ENCODE measurements at places on chromosomes 13 and 19.

DNA sequence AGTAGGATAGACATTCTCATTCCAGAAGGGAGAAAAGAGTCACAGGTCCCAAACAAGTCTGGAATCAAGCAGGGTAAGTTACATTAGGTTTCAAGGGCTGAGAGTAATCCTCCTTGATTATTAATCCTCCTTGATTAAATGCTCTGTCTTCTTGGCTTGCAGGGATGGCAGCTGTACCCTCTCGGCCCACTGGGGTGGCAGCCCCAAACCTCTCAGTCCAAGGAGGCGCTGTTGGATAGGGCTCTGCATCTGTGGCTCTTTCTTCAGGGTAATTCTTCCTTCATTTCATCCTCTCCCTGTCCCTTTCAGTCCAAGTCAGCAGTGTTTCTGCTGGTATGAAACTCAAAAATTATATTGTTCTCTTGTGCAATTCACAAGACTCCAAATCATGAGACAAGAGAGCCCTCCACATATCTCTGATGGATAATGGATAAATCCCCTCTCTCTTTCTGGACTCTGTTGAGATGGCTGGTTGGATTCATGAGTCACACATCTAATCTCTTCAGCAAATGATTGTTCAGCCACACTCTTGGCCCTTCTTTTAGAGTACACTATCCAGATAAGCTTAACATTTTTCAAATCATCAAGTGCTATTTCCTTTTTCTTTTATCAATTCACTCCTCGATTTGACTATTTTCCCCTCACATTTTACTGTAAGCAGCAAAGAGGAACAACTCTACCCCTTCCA, 323.7 kb upstream of the HTR2A start:
- no peak for DNase-seq

GRCh38 chr19:33163481-33163880, 30.6 kb upstream of the LRP3 start:
- no peak for DNase-seq

DNA sequence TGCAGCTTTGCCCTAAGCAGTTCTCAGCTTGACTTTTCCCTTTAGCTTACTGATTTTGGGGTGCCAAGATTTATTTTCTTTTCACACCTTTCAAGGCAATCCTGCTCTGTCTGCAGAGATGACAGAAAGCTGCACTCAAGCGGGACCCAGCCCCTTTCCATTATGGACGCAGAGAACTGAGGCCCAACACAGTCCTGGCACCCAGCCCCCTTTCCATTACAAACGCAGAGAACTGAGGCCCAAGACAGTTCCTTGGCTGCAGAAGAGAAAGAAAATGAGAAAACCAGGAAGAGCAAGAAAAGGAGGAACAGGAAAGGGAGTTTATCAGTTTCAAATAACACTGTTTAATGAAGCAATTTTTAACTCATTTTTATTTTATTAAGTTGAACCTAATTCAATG, 36.8 kb upstream of the ATP11A start:
- no peak for DNase-seq

GRCh38 chr19:8021374-8021773, 15.9 kb upstream of the ELAVL1 start:
- DNase-seq: no peak

DNA sequence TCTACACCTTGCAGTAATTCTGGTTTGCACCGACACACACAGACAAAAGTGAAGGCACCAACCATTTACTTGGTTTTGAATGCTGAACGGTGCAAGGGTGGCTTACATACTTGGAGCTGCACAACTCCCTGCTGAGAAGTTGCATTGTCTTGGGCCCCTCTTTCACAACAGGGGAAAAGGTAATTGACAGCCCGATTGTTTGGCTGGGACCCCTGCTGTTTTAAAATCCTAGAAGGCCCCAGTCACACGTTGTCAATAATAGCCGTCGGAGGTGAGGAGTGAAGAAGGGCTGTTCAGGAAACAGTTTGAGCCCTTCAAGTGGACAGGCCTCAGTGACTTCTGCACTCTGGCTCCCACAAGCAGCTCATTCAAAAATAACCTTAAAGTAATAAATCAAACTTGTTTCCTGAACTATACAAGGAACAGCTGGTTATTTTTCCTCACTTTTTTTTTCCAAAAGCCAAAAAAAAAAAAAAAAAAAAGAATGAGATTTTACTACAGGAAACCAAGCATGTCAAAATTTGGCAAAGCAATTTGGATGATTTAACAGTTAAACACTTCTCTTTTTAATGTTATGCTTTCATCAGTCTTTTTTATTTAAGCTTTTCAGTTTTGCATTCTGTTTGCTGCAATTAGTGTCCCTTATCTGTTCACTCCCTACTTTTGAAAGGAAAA, 19.0 kb upstream of the SPRY2 start:
- DNase-seq: no peak

- DNase-seq: no peak
Observed at GRCh38 chr19:38303517-38304351, at the start of gene C19orf33. Gene C19orf33, plus strand, starts transcription at chr19:38304251. Its CDS starts 11 bp downstream, at chr19:38304262.

GRCh38 chr19:2577722-2578335, 101.9 kb downstream of the GADD45B start:
- no peak for DNase-seq

GRCh38 chr19:1700733-1701663, 48.6 kb upstream of the TCF3 start:
- DNase-seq: no peak

DNA sequence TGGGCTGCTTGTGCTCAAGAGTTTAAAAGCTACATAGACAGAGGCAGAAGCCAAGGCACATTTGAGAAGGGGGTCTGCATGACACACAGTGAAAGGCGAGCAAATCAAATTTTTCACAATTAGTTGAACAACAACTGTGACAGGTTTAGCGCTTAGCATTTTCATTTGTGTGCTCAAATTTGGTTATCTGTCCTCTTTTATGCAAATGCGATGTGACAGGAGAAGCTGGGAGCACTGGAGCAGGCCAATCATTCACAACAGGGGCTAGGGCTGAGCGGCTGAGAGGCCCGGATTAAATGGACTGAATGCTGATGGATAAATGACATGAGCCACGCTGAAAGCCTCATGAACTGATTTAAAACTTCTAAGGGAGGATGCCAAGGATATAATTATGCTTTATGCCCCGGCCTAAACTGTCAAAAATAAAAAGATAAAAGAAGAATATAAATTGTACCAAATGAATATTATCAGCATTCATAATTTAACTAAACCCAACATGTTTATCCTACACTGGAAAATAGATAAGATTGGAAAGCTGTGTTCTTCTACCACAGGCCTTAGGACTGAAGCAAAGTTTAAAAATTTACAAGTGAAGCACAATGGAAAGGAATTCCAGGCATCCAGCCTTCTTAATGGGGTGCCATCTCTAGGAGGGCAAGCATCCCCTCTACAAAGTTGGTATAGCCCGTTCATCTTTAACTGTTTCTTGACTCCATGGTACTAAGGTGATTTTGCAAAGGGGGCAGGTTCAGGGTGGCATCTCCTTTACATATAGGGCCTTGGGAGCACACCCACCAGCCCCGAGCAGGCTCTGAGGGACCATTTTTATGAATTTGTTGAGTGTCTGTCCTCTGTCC, 117.9 kb downstream of the RBM26 start:
- DNase-seq: no peak

DNA sequence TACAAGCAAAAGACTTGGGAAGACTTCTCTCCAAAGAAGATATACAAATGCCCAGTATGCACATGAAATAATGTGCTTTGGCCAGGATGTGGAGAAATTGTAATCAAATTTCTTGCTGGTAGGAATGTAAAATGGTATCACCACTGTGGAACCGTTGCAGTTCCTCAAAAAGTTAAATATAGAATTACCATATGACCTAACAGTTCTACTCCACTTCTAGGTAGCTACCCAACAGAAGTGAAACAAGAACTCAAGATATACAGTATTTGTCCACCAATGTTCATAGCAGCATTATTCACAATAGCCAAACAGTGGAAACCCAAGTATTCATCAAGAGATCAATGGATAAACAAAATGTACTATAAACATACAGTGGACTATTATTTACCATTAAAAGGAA, 95.0 kb upstream of the KLF5 start:
- no peak for DNase-seq

- DNase-seq: no peak
Observed at GRCh38 chr19:52188822-52189734, 774 bp upstream of the PPP2R1A start.

DNA sequence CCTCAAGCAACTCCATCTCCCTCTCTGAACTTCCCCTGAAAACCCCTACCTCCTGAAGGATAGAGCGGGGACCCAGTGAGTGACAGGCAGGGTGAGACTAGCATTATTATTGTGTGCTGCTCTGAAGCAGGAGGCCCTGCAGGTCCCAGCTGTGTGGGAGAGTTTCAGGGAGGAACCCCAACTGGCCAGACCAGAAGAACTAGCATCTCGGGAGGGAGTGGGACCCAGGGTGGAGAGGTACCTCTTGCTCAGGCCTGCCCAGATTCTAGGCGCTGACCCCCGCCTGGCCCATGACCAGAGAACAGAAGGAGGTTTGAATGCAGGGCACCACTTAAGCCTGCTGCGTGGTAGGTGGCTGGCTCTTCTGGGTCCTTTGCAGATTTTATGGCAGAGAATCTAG, 5.7 kb upstream of the LYPD3 start:
- no peak for DNase-seq

- no peak for DNase-seq
Observed at GRCh38 chr19:8305798-8306197, 2.4 kb downstream of the CD320 start.

- peak; percentile 64 for DNase-seq
Observed at GRCh38 chr19:46624958-46625661, at the start of gene PTGIR. Gene PTGIR, minus strand, starts transcription at chr19:46625089. Its CDS starts 864 bp downstream, at chr19:46624225.

DNA sequence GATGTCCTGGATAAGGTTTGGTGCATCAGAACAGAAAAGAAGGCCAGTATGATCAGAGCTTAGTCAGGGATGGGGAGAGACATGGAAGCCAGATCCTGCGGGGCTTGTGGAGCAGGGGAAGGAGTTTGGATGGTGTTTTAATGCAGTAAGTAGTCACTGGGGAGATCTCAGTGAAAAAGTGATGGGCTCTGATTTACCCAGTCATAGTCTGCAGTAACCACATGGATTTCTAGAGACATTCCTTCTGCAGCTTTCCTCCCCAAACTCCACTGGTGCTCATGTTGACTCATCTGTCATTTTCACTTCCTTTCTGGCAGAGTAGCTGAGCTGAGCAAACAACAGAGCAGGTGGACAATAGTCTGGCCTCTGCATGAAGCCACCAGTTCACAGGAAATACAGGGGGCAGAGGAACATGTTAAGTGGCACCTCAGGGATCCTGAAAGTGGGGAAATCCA, 144.1 kb downstream of the DPF1 start:
- peak; percentile 80 for DNase-seq

DNA sequence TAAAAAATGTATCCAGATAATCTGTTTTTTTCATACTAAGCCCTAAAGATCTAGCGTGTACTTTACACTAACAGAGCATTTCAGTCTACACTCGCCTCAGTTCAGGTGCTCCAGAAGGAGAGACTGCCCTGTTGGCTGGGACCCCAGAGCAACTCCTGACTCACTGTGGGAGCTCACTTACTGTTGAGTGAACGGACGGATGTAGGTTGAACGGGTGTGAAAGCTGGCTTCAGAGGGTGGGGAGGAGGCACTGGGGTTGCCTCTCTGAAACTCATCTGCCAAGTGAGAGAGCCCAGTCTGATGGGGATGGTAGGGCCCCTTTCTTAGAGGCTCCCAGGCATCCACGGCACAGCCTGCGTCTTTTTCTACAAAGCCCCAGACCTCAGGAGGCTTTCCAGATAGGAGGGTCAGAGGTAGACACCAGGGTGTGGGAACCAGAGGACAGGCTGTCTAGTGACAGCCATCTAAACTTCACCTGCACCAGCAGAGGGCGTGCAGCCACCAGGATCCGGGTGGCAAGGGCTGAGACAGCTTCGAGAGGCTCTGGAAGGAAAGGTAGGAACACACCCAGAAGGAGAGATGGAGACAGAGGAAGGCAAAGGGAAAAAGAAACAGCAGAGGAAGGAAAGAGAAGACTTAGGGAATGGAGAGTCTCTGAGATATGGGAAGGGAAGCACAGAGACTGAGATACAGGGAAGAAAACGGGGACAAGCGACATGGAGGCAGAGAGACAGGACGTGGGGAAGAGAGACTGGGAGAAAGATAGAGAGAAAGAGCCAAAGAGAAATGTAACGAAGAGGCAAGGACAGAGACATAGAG, 3.7 kb downstream of the KASH5 start:
- DNase-seq: peak; percentile 28
